ENCODE measurements at places on chromosomes 2 and 18.
A peak's percentile ranks its signal among the peaks of the same experiment; 100 is the strongest.

DNA sequence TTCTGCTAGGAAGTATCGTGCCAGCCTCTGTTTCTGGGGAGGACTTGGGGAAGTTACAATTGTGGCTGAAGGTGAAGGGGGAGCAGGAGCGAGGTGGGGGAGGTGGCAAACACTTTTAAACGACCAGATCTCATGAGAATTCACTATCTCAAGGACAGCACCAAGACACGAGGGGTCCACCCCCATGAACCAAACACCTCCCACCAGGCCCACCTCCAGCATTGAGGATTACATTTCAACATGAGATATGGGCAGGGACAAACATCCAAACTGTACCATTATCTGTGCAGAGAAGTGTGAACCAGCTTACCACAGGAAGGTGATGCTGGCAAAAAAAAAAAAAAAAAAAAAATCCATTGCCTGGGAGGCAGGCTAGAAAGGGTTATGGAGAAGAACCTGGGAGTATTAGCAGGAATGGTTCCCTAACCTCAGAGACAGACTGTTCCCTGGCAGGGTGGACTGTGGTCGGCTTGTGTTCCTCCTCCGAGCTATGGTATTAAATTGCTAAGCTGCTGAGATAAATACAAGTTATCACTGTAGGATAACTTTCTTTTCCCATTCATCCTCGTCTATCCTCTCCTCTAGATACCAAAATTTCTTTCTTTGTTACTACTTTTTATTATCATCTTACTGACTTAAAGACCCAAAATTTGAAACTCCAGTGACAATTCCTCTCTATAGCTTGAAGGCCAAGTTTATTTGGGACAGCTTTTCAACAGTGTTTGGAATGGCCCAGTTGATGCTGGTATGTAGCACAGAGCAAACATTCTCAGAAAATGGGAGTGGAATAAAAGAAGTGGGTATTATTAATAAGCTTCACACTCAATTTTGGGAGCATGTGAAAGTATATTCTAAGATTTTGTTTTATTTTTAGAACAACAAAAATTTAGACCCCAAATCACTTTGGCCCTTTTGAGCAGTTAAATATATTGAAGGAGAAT lies 73.7 kb upstream of the MAP3K20 start:
- no peak for DNase-seq

DNA sequence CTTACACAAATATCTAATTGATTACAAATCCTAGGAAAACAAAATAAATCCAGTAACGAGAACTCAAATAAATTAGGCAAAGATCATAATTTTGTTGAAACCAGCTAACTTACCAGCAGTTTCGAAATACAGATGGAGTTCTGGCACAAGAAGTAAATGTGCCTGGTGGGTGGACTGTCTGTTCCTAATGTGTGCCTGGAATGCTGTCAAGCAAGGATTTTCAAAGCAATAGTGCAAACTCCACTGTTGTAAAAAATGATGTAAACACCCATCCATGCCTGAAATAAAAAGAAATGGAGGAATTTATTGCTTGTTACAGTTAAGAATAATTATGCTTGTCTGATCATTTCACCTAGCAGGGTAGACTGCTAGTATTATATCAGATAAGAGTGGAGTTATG lies 423.9 kb upstream of the MAP2 start:
- no peak for DNase-seq

DNA sequence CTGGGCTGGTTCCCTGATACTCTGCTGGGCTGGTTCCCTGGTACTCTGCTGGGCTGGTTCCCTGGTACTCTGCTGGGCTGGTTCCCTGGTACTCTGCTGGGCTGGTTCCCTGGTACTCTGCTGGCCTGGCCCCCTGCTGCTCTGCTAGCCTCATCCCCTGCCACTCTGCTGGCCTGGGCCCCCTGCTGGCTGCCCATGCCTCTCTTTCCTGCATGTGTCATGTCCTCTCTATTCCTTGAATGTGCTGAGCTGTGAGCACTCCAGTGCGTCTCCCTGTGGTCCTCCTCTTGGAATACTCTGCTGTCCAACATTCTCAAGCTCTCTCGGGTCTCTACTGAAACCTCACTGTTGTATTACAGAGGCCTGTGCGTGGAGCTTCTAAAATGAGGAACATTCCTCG lies 216.3 kb downstream of the RNF144A start:
- DNase-seq = no peak

GRCh38 chr2:84861539-84861938 lies 19.3 kb downstream of the TRABD2A start:
- no peak for DNase-seq

- DNase-seq = peak; percentile 10
Observed at GRCh38 chr2:151827564-151828142, 568 bp downstream of the ARL5A start.

GRCh38 chr2:111978452-111979170 lies 76.5 kb upstream of the TMEM87B start:
- no peak for DNase-seq

- DNase-seq = peak; percentile 70
Observed at GRCh38 chr2:211455216-211455841, 898.9 kb downstream of the CPS1 start.

DNA sequence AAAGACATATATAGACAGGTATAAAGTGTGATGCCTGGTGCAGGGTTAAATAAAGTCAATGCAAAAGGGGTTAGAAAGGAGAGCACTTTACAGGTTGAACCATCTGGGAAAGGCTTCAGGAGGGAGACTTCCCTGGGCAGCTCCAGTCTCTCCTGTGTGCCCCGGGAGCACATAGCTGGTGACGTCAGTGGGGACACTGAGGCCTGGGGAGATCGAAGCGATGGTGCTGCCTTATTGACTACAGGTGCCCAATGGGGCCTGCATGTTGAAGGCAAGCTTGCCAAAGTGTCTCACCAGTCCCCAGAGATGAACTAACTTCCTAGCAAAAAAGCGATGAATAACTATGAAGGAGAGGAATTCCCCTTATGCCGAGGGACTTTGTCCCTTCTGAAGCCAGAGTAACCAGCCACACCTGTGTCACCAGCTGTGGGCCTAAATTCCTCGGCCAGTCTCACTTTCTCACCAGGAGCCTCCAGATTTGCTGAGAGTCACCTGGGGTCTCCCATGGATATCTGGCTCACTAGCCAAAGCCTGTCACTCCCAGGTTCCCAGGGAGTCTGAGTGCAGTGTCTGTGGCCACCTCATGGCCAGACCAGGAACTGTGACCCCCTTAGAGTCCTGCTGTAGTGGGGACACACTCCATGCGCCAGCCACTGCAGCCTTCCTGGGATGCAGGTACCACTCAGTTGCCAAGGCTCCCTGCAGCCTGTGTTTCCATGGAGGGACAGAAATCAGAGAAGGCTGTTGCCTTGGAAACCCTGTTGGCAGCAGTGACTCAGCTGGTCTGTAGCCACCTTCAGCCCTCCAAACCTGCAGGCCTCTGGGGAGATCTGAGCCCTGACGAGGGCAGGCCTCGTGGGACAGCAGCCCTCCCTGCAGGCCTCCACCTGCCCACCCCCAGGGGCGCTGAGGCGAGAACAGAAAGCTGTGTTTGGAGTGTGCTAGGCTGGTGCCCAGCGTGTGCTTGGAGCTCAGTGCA lies 128.7 kb downstream of the CTIF start:
- DNase-seq = peak; percentile 69

- no peak for DNase-seq
Observed at GRCh38 chr2:118786746-118787145, 60.7 kb downstream of the EN1 start.

DNA sequence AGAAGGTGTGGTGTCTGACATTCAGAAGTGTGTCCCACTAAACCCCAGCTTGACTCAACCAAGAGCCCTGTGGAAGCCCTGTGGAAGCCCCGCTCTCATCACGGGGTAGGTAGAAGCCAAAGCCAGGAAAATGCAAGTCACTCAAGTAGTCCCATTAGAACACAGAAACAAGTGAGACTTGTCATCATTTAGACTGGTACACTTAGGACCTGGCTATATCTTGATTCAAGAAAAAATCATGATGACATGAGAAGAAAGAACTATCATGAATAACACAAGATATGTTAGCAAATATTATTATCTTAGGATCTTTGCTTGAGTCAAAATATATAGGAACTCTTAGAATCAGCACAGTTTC lies 28.2 kb upstream of the SULT1C4 start:
- DNase-seq = no peak

Data from NCI-H1105 treated with DMSO at 0.1 percent for 48 hours (cell line).